NCI-H2029 (cell line): ENCODE measurements at places on chromosomes 5 and 9.

GRCh38 chr5:140563596-140563995 lies 802 bp downstream of the APBB3 start:
- DNase-seq = no peak

DNA sequence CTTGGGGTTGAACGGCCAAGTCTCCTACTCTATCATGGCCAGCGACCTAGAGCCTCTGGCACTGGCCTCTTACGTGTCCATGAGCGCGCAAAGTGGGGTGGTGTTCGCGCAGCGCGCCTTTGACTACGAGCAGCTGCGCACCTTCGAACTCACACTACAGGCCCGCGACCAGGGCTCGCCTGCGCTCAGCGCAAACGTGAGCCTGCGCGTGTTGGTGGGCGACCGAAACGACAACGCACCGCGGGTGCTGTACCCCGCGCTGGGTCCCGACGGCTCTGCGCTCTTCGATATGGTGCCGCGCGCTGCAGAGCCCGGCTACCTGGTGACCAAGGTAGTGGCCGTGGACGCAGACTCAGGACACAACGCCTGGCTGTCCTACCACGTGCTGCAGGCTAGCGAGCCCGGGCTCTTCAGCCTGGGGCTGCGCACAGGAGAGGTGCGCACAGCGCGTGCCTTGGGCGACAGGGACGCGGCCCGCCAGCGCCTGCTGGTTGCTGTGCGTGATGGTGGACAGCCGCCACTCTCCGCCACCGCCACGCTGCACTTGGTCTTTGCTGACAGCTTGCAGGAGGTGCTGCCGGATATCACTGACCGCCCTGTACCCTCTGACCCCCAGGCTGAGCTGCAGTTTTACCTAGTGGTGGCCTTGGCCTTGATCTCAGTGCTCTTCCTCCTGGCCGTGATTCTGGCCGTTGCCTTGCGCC lies 2.0 kb downstream of the PCDHGB5 start:
- DNase-seq = no peak

GRCh38 chr5:115289104-115289503 lies 7.3 kb downstream of the CCDC112 start:
- DNase-seq = no peak

- no peak for DNase-seq
Observed at GRCh38 chr5:40365342-40366330, 314.1 kb upstream of the PTGER4 start.

GRCh38 chr5:115391780-115392179 lies 95.3 kb upstream of the CCDC112 start:
- DNase-seq = no peak

DNA sequence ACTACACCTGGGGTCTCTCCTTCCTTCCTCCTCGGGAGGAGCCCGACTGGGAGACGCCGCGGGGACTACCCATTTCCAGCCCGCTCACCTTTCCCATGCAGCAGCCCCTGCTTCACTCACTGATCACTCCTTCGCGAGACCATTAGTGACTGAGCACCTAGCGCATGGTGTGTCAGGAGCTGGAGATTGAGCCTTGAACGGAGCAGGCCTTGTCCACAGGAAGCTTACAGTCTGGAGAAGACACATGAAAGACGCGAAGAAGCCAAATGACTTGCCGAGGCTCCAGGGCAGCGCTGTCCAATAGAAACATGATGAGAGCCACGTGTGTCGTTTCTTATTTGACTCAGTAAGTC lies 283 bp upstream of the CFAP90 start:
- no peak for DNase-seq

DNA sequence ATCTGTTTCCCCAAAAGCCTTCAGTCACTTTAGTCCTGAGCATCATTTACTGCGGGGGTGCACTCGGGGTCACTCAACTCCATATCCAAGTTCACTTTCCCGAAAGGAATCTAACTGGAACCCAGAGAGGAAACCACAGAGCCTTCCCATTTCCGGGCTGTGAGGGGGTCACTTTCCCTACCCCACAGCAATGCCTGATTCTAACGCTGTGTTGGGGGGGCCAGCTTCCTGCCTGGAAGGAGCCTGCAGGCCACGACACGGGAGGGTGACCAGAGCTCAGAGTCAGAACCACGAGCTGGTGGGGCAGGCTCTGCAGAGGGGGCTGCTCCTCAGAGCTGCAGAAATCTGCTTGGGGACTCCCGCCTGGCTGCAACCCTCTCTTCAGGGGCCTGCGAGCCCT lies 20.3 kb downstream of the BRD9 start:
- no peak for DNase-seq

DNA sequence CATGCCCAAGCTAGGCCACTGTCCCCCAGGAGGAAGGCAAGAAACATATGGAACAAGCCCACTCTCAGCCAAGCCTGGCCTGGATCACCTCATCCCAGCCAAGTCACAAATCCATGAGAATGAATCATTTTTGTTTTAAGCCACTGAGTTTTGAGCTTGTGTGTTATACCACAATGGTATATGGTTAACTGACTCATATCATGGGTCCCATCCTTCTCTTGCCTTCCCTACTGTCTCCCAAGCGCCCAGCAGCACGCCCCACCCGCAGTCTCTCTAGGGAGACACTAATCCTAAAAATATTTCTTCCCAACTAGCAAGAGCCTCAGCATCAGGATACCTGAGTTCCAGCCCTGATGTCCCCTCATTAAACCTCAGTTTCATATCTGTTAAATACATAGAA lies 248.1 kb downstream of the CDK5RAP2 start:
- DNase-seq = no peak

GRCh38 chr5:167608390-167609272 lies 682.8 kb upstream of the WWC1 start:
- no peak for DNase-seq

DNA sequence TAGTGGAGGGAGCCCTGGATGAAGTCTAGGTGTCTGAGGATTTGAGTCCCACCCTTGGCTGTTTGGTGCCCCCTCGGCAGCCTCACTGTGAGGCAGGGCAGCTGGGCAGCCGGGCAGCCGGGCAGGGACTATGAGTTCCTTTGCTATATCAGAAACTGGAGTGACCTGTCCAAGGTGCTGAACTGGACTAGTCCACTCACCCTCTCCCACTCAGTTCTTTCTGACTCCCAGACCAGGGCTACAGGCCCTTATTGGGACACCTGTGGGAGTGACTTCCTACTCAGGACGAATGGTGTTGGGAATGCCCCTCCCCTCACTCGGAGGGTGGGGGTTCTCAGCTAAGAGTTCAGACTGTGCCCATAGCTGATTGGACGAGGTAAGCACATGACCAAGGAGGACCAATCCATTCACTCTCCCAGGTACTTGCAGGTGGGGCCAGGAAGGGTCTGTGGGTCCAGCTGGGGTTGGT lies 34.1 kb upstream of the RAPGEF1 start:
- DNase-seq = no peak

DNA sequence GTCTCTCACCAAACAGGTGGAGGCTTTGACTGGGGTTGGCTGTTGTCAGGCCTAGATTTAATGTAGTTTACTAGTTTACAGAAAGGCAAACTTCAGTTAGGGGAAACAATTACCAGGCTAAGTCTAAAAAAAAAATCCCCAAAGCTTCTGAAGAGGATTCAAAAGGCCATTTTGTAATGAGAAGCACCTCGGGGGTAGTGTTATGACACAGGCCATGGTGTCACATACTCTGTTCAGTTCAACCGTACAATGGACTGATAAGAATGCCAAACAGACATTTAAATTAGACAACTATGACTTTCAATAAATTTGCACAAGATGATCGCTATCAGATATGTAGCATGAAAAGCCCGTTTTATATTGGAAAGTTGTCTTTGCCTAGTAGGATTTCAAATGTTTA lies 120.1 kb upstream of the PCA3 start:
- no peak for DNase-seq

DNA sequence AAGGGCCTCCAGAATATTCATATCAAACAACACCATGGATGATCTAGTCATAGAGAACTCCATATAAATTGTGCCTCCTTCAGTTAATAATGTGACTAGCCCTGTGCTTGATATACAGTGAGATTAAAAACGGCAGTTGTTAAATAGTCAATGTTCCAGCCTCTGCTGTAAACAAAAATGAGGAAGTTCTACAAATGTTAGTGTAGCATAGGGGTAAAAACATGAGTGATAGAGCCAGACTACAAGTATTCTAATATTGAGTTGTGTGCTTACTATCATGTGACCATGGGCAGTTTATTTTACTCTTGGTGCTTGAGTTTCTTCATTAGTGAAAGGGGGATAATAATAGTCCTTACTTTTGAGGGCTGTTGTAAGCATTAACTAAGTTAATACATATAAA lies 43.3 kb upstream of the SLCO6A1 start:
- no peak for DNase-seq

DNA sequence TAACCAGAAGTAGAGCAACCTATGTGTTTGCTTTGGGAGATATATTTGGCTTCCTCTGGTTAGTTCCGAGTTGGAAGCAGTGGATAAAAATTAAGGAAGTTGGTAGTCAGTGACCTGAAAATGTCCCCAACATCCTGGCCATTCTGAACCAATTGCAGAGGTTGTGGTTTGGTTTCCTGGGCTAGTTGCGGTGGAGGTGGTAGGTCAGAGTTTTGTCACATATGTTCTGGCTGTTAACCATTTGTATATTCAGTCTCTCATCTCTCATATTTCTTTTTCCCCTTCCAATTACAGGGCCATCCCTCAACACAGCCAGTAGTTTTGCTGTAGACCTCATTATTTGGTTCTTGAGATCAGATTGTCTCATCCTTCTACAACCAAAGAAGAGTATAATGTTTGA lies 1026.9 kb downstream of the PTPRD start:
- DNase-seq = no peak
